ENCODE measurements at places on chromosomes 5 and 9.

DNA sequence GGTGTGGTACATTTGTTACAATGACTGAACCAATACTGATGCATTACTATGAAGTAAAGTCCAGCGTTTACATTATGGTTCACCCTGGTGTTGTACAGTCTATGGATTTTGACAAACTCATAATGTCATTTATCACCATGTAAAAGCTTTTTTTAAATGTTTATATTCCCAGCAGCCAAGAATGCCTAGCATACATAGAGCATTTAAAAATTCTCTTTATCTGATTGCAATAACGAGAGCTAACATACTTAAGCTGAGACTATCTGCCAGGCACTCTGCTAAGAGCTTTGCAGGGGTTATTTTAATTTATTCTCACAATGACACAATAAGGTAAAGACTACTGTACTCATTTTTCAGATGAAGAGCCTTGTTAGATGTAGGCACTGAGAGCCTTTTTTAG lies 24.1 kb downstream of the PRDM6 start:
- no peak for DNase-seq

DNA sequence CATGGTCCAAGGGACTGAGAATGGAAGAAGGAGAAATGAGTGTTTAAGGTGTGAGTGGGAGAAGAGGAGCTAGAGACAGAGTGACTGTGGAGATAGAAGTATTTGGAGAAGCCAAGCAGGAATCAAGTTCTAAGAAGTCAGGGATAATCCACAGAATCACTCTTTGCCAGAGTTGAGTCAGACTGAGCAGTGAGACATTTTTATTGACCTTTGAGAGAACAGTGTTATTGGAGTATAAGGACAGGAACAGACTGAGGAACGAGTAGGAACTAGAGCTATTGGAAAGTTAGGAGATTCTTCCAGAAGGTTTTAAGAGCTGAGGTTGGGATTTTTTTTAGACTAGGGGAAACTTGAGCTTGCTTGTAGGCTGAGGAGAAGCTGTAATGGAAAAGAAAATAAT lies 37.2 kb downstream of the RCL1 start:
- peak; percentile 55 for DNase-seq

GRCh38 chr9:104798209-104798995 lies 34.5 kb downstream of the NIPSNAP3B start:
- no peak for DNase-seq

- peak; percentile 68 for DNase-seq
Measured at GRCh38 chr5:132414634-132415378, 45.3 kb downstream of the SLC22A5 start.

GRCh38 chr5:112492291-112492690 lies 73.2 kb upstream of the EPB41L4A start:
- peak; percentile 60 for DNase-seq
